ENCODE measurements at places on chromosomes 11 and 22.

- DNase-seq = no peak
Measured at GRCh38 chr11:94851864-94852636, 83.9 kb downstream of the AMOTL1 start.

- no peak for DNase-seq
Measured at GRCh38 chr11:112795142-112795815, 165.9 kb upstream of the NCAM1 start.

- DNase-seq = no peak
Measured at GRCh38 chr22:42645341-42645937, 3.8 kb downstream of the CYB5R3 start.

DNA sequence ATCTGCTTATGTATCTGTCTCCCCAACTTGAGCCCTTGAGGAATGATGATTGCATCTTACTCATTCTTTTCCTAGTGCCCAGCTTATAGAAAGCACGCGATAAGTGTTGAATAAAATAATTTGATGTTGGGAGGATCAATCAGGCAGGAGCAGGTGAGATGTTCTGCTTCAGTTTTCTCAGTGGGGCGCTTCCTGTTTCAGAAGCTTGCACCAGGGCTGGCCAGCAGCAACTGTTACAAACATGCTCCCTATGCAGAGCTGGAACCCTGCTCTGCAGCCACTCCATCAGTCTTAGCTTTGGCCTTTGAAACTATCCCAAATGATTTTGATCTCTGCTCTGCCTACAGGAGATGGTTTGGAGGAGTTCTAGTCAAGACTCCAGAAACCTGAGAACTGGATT, 3.9 kb downstream of the ENDOD1 start:
- DNase-seq = no peak

DNA sequence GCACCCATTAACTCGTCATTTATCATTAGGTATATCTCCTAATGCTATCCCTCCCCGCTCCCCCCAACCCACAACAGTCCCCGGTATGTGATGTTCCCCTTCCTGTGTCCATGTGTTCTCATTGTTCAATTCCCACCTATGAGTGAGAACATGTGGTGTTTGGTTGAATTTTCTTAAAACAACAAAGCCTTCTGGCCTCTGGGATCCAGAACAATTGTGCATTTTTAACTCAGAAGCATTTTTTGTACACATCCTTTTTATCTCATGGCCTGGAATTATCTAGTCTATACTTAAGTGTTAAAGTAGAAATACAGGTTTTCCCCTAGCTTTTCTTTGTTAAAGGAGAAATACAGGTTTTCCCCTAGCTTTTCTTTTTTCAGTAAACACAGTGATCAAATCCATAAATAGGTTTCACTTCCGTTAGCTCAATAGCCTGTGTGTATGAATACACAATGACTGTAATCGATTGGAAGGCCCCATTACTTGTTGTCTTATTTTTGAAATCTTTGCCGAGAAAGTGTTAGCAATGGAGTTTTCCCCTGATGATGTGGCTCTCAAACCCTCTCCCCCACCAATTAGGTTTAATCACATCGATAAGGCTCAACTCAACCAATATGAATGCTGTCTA, 125.6 kb upstream of the PITPNB start:
- DNase-seq = no peak

GRCh38 chr11:1882265-1883238, 9.1 kb downstream of the PRR33 start:
- peak; percentile 55 for DNase-seq

GRCh38 chr22:17672417-17672991, 33.9 kb downstream of the BCL2L13 start:
- no peak for DNase-seq

All from stimulated activated CD8-positive, alpha-beta memory T cell treated with anti-CD3 and anti-CD28 coated beads, Interleukin-7, amount 100 ng/mL, for 1 hour (primary cell).